ENCODE measurements at places on chromosomes 3 and 15. TPM values are rescaled to one million over a fixed set of nuclear protein-coding genes. Genes with fewer than 3 reads are reported as not detected.

The TMA7 gene
- 305 TPM for total RNA-seq

The ENTPD3 gene
- total RNA-seq, result under 0.01 TPM

The PRSS50 gene
- not detected for total RNA-seq

The KLHL18 gene
- 20.1 TPM for total RNA-seq

The SLC28A2 gene
- not detected for total RNA-seq

The NANOGP8 gene
- total RNA-seq, result not detected

The LRRIQ4 gene
- under 0.01 TPM for total RNA-seq

The SOX14 gene
- not detected for total RNA-seq

The DAPK2 gene
- 14.4 TPM for total RNA-seq

The HYKK gene
- 2.6 TPM for total RNA-seq

The UROC1 gene
- not detected for total RNA-seq

The PLXND1 gene
- 109 TPM for total RNA-seq

The FOXL2NB gene
- total RNA-seq, result not detected

The SAMMSON gene
- under 0.01 TPM for total RNA-seq

The FSTL1 gene
- 309 TPM for total RNA-seq

The TMEM108 gene
- under 0.01 TPM for total RNA-seq

The NOX5 gene
- total RNA-seq, result 0.33 TPM

The BRPF1 gene
- 12.2 TPM for total RNA-seq

The GOLGA6L7 gene
- total RNA-seq, result not detected

The MUC13 gene
- not detected for total RNA-seq

The TGFBR2 gene
- total RNA-seq, result 86.5 TPM

The BCL2A1 gene
- 5.9 TPM for total RNA-seq

The SPATA12 gene
- total RNA-seq, result not detected

The CDC25A gene
- total RNA-seq, result 1.0 TPM

The KLHL40 gene
- total RNA-seq, result not detected

The USP50 gene
- total RNA-seq, result not detected

The HRH1 gene
- total RNA-seq, result 30.6 TPM

The FETUB gene
- not detected for total RNA-seq

The GAP43 gene
- under 0.01 TPM for total RNA-seq

The MKRN2OS gene
- not detected for total RNA-seq

The ARNT2 gene
- total RNA-seq, result 9.8 TPM

The EPHB3 gene
- 3.9 TPM for total RNA-seq

The DPPA2 gene
- not detected for total RNA-seq

The LTK gene
- total RNA-seq, result 0.99 TPM

The P2RY14 gene
- total RNA-seq, result not detected

The ANKRD63 gene
- total RNA-seq, result not detected

The CATSPER2 gene
- 2.3 TPM for total RNA-seq

The ALDH1L1 gene
- total RNA-seq, result not detected

The SLC51B gene
- total RNA-seq, result 0.51 TPM

The IL5RA gene
- not detected for total RNA-seq

The LYZL4 gene
- not detected for total RNA-seq

Data from fibroblast of lung (primary cell).